ENCODE measurements at places on chromosomes 3 and 15.
A peak's percentile ranks its signal among the peaks of the same experiment; 100 is the strongest.

- DNase-seq: no peak
Observed at GRCh38 chr3:159346271-159346903, 544.5 kb downstream of the MFSD1 start.

DNA sequence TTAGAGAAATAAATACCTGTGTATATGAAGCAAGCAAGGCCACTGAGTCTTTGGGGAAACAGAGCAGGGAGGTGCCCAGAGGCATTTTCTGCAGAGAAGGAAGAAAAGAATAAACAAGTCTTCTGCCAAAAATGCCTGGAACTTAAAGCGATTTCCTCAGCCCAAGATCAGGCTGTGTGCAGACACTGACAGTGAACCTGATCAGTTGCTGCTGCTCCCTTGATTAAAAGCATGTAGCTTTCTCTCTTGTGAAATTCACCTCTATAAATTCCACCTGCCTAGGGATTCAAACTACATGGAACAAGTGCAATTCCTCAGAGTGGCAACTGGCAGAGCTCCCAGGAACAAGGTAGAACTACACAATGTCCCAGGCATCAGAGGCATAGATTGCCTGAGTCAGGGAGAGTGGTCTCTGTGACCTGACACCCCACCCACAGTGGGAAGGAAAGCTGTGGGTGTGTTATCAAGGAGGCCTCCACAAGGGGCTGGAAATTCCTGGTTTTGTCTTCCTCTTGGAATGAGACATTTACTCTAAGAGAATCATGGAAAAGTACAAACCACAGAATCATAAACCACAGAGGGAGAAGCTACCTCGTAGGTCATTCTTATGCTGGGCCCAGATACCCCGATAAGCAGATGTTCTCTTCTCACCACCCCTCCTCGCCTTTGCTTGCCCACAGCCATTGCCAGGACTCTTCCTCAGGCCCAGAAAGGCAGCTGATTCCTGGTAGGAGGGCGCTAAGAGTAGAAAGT, 1.8 kb upstream of the ZBTB38 start:
- peak; percentile 95 for DNase-seq

DNA sequence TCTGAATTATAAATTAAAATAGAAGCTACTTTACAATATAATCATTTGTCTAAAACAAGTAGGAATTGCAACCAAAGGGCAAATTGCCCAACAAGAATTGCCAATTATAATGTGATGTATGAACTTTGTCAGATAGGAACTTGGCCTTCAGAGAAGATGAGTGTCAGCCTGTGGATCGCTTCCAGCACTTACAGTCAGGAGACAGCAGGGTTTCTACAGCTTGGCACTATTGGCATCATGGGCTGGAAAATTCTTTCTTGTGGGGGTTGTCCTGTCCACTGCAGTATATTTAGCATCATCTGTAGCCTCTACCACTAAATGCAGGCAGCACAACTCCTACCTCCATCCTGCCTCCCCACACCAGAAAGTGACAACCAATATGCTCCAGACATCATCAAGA, 48.1 kb upstream of the CRBN start:
- DNase-seq: no peak

DNA sequence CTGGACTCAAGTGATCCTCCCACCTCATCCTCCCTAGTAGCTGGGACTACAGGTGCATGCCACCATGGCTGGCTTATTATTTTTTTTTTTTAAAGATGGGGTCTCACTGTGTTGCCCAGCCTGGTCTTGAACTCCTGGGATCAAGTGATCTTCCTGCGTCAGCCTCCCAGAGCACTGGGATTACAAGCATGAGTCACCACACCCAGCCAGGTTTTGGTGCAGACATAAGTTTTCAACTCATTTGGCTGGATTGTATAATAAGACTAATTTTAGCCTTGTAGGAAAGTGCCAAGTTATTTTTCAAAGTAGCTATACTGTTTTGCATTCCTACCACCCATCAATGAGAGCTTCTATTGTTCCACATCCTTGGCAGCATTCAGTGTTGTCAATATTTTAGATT, 32.1 kb downstream of the BUB1B start:
- DNase-seq: no peak

- peak; percentile 8 for DNase-seq
Observed at GRCh38 chr3:34183611-34184340, 385.3 kb downstream of the PDCD6IP start.

DNA sequence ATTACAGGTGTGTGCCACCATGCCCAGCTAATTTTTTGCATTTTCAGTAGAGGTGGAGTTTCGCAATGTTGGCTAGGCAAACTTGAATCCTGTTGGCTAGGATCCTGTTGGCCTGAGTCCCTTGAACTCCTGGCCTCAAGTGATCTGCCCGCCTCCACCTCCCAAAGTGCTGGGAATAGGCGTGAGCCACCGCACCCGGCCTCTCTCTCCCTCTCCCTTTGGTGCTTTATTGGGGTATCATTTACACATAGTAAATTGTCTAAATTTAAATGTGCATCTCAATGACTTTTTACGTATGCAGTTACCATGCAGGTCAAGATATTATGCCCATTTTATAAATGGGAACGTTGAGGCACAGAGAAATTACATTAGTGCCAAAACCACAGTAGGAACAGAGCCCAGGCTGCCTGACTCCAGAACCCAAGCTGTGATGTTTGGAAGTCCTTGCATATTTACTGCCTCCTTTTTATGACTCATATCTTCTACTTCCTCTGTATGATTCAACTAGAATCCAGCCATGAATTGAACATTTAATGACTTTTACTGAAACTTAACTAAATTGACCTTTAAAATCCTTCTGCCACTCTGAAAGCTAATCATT, 34.0 kb upstream of the RPP14 start:
- DNase-seq: peak; percentile 54

DNA sequence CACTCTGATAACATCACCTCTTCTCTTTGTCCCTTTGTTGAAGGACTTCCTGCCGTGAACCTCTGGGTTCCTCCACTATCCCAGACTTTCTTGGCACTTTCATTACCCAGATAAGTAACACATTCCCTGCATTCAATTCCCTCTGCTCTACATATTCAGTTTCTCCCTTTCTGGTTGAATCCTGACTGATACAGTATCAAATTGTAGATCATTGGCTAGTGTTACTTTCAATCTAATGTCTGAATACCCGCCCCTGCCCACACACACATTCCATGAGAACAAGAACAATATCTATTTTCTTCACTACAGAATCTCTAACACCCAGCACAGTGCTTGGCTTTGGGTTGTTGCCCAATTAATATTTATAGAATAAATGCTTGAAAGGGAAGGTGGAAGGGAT, 163.5 kb downstream of the ABHD5 start:
- DNase-seq: no peak

DNA sequence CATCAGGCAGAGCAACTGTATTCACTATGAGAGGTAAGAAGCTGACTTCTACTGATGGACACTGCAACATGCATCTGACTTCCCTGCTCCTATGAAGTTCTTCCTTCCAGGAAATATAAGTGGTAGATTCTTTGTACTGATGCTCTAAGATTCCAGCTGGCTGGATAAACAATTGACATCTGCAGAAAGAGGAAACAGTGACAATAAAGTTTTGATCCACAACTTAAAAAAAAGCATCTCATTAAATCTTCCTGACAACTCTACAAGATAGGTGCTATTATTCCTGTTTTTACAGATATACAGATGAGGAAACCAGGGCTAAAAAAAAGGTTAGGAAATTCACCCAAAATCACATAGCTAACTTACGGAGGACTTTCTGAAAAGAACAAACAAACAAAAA, 142.8 kb downstream of the VPS13C start:
- DNase-seq: no peak

DNA sequence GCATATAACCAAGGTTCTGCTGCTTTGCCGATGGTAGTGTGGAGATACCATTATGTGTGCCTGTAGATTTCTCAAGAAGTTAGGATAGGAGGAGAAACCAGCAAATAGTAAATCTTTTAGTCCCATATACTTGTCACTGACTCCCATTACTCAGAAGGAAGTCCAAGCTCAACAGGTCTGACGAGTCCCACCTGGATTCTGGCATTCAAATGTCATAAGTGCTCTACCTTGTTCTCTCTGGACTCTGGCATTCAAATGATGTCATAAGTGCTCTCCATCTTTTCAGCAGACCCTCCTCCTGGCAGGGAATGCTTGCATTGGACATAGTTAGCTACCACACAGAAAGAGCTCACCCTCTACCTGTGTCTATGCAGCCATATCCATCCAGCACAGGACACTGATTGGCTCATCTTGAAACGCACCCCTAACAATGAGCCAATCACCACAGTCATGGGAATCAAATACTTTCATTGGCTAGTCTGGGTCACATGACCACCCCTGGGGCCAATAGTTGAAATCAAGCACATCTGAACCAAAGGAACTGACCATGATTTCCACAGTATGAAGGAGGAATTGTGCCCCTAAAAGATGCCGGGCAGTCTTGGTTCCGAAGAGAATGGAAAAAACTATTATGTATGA, 205.0 kb upstream of the ADAMTS9 start:
- DNase-seq: no peak

DNA sequence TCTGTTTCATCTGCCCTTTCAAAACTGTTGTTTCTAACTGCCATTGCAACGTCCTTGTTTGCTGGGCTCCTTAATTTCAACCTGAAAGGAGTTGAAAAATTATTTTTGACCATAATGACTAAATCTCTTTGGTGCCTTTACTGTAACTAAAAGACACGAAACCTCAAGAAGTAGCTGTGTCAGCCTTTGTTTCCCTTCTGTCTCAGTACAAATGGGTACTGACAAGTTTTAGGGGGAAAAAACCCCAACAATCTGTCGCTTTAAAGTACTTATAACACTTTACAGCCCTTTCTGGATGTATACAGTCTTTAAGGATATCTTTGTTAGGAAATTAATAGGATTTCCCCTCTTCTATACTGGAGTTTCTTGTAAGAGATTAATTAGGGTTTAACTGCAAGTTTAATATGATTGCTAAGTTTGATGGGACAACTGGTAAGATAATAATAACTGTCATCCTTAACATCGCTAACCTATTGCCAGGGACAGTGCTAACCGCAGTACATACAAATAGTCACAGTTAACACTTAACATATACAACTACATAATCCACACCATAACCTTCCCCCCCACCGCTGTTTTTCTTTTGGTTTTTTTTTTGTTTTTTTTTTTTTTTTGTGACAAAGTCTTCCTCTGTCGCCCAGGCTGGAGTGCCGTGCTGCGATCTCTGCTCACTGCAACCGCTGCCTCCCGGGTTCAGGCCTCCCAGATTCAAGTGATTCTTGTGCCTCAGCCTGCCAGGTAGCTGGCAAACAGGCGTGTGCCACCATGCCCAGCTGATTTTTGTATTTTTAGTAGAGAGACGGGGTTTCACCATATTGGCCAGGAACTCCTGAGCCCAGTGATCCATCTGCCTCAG, 1.7 kb downstream of the GXYLT2 start:
- no peak for DNase-seq

GRCh38 chr3:193875601-193876321, 260.2 kb upstream of the HES1 start:
- no peak for DNase-seq

- no peak for DNase-seq
Observed at GRCh38 chr3:45227071-45227820, 1.2 kb upstream of the TMEM158 start.

- no peak for DNase-seq
Observed at GRCh38 chr3:72004749-72005292, 219.9 kb upstream of the PROK2 start.

DNA sequence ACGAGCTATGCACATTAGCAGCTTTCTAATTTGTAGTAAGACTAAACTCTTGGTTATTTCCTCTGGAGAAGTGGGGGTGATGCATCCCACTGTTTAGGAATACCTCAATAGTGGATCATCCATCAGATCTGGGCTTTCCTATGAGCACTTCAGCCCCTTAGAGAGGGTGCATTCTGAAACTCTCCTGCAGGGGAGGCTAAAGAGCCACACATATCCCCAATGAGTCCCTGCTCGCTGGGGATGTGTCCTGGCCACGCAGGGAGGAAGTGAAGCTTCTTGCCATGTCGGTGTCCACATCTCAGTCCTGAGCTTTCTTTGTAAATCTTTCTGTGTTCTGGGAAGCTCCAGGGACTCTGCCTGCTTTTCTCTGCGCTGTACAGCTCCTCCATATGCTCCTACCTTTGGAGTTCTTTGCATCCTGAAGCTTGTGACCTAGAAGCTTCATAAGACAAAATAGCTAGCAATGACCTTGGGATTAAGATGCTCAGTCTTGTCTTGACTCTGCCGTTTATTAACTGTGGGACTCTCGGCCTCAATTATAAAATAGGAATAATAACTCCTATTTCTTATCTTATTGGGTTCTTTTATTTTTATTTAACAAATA, 28.3 kb upstream of the MASP1 start:
- peak; percentile 57 for DNase-seq

- no peak for DNase-seq
Observed at GRCh38 chr3:146223401-146224373, 27.2 kb downstream of the PLSCR4 start.

DNA sequence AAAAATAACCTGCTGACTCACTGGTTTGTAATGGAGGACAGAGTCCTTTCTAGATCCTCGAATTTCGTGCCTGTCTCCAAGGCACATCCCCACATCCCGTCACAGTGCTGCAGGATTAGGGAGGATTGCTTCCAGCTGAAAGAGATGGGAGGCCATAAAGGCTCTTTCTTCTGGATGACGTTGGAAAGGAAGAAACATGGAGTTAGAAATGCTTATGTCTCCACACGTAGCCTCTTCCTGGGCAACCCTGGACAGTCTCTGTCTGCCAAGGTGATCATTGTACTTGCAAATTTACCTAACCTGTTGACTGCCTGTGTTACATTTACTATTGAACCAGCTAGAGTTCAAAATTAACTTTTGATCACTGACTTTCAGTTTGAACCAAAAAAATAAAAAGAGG, 27.6 kb upstream of the VILL start:
- DNase-seq: no peak

DNA sequence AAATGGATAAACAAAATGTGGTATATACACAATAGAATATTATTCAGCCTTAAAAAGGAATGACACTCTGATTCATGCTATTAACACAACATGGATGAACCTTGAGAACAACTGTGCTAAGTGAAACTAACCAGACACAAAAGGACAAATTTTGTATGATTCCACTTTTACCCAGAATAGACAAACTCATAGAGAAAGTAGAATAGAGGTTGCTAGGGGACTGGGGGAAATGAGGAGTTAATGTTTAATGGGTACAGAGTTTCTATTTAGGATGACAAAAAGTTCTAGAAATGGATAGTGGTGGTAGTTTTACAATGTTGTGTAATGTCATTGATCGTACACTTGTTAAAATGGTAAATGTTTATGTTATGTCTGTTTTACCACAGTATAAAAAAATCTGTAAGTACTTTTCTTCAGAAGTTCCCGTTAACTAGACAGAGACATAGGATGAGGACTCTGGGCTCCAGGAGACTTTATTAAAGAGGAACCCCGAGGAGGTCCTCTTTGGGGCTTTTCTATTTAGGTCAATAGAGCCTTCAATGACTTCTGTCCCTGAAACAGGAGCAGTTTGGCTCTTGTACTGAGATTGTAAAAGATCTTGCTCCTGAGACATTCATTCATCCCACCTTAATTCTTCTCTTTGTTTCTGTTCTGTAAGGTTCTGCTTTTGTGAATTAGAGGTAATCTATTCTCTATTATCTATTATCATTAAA, 24.5 kb downstream of the ABHD6 start:
- no peak for DNase-seq

- DNase-seq: peak; percentile 50
Observed at GRCh38 chr3:160973067-160973809, 131.9 kb downstream of the B3GALNT1 start.

All from SW480 (cell line).